Femur (tissue), 1 donor: ENCODE measurements at places on chromosomes 4 and X.
A peak's percentile ranks its signal among the peaks of the same experiment; 100 is the strongest.

- peak; percentile 72 for DNase-seq
Measured at GRCh38 chr4:124212815-124213630, 499.5 kb downstream of the ANKRD50 start.

DNA sequence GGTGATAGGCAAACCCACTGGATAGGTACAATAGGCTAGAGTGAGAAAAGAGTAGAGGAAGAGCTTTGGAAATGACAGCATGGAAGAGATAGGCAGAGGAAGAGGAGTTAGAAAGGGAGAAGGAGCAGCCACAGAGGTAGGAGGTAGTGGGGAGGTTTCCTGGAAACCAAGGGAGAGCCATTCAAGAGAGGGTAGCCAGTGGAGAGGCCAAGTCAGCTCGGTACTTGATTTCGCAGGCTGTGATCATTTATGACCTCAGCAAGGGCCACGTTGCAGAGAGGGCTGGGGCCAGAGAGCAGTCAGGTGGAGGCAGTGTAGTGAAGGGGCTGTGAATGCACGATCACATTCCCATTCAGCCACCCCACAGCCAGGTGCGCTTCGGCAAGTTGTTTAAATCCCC lies 76.0 kb downstream of the TMEM131L start:
- DNase-seq = no peak

- no peak for DNase-seq
Measured at GRCh38 chr4:101187841-101188240, 159.5 kb downstream of the PPP3CA start.

GRCh38 chrX:50167366-50167765 lies 33.4 kb downstream of the AKAP4 start:
- DNase-seq = no peak

DNA sequence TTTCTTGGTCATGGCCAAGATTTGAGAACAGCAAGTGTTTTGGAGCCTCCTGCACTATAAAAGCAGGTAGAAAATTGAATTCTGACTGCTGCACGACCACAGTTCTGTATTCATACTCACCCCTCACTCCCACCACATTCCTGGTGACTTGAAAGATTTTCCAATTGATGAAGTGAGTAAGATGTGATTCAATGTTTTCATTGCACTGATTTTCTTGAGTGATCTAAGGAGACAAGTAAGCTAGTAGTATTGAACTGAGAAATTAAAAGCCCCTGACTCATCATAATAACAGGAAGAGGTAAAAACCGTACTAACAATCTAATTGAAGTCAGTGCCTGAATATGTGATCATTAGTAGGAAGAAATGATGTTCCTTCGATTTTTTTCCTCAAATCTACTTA lies 6.1 kb upstream of the SEC24D start:
- no peak for DNase-seq

- DNase-seq = peak; percentile 24
Measured at GRCh38 chrX:46444011-46444410, 101.2 kb downstream of the ZNF674 start.

GRCh38 chrX:14817571-14817970 lies 55.3 kb downstream of the FANCB start:
- DNase-seq = no peak

DNA sequence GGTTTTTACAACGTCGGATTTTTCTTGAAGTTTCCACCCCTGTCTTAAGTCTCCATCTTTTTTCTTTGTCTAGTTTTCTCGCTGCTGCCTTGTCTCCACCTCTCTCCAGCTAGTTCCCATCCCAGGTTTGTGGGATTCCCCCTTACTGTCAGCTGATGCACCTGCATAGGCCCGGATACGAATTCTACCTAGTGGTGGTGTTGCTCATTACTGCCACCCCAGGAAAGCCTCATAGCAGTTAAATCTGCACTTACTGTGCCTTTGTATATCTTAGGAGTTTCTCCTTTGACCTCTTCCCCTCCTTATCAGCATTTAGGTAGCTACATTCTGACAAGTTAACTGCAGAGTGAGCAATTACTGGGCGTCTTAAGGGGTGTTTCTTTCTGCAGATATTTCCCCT lies 1693.1 kb upstream of the TENM3 start:
- no peak for DNase-seq

GRCh38 chr4:150779707-150780106 lies 197.8 kb downstream of the MAB21L2 start:
- DNase-seq = no peak

- no peak for DNase-seq
Measured at GRCh38 chrX:116526010-116526409, 63.2 kb upstream of the CT83 start.

DNA sequence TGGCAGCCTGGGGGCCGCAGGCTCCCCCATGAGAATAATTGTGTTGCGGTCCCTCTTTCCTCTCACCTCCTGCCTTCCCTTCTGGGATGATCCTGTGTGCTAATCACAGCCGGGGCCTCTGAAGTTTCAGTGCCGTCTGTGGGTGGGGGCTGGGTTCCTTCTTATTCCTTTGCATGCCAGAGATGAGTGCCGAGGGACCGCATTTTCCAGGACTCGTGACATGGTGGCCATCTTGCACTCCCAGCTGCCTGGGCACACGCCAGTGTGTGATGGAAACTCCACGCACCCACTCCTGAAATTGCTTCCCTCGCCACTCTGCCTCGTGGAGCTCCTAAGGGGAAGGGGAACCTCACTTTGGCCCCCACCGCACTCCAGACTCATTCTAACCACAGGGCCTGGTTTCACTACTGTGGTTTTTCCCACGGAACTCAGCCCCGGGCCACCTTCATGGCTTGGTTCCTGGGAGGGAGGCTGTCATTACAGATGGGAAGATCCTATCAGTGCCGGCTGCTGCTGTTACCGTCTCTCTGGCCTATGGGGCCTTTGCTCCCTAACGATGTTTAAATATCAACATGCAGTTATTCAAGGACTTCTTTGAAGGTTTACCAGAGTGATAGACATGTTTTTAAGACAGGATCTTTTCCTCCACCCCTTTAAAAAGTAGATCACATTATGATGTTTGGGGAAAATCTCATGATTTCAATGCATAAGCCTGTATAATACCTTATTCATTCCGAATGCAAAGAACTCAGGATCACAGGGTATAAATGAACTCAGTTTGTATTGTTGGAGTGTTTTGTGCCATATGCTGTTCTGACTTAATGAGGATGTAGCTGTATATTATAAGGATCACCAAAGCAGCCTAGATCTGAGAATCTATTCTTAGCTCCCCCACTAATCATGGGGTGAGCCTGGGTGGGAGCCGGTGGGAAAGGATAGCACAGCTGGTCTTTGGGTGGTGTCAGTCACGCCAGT lies 89.6 kb downstream of the SORCS2 start:
- DNase-seq = no peak

DNA sequence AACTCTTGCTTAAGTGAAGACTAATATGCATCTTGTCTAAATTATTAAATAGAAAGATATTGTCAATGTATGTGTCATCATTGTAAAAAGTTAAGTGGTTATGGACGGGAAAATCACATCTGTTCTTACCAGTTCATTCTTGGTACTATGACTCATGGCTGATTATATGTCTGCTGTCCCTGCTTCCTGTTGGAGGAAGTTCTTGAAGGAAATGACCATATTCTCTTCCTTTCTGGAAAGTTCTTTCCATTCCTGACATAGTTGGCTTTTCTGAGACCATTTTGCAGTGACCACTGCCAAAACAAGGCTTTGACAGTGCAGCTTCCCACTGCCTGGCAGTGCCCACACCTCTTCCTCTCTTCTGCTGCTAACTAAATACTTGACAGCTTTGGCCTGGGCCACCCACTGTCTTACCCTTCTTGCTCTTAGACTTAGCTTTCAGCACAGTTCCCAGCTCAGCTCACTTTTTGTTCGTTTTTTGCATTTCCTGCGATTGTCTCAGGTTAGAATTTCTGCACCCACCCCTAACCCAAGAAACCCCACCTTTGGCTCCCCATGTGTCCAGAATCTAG lies 13.2 kb upstream of the CLDN24 start:
- DNase-seq = no peak

DNA sequence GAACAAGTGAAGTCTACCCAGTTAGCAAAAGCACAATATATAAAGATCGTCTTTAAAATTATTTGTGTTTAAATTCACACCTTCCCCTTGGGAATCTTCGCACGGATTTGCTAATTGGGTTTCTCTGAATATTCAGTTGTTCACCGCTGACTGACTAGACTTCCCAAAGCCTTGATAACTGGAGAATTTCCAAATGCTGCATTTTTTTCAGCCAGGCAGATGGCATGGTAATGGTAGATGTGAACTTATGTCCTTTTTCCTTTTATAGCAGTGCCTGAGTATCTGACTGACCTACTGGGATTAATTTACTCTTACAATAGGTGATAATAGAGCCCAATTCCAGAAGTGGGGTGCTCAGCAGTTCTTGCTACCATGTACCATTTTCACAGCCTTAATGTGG lies 548.1 kb downstream of the PACRGL start:
- DNase-seq = no peak

- DNase-seq = no peak
Measured at GRCh38 chrX:44267116-44267515, 76.4 kb downstream of the EFHC2 start.

DNA sequence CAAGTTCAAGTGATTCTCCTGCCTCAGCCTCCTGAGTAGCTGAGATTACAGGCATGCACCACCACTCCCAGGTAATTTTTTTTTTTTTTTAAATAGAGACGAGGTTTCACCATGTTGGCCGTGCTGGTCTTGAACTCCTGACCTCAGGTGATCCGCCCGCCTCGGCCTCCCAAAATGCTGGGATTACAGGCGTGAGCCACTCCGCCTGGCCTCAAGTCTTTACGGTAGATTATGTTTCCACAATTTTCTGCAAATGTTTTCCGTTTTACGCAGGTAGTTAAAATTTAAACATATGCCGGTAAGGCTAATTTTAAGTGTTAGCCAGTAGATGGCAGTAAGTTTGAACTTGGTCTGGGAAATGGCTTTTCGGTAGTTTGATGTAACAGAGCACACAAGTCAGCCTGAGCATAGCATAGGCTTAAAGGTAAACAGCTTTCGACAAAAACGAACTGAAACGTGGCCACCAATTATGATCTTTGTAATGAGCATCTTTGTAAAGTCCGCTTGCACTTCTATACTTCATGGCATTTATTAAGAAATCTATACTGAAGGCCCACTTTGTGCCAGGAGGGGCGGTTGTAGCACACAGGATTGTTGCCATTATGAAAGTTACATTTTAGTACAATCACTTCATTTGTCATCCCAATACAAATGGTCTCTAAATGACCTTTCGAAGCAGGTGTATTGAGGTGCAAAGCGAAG lies 31.1 kb downstream of the CCKAR start:
- no peak for DNase-seq
